ENCODE measurements at places on chromosomes 7 and 10.

- no peak for DNase-seq
Observed at GRCh38 chr10:44516891-44517290, 132.0 kb upstream of the CXCL12 start.

DNA sequence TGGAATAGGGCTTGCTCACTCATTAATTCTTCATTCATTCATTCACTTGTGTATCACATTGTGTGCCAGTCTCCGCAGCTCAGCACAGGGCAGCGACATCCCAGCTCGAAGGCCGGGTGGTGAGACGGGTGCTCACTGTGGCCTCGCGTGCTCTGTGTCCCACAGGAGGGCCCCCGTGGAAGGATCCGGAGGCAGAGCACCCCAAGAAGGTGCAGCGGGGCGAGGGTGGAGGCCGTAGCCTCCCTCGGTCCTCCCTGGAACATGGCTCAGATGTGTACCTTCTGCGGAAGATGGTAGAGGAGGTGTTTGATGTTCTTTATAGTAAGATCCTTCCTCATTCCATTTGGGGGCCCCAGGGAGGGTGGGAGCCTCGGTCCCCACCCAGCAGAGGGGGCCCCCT, 61.6 kb downstream of the GTF2IRD1 start:
- DNase-seq, result no peak

DNA sequence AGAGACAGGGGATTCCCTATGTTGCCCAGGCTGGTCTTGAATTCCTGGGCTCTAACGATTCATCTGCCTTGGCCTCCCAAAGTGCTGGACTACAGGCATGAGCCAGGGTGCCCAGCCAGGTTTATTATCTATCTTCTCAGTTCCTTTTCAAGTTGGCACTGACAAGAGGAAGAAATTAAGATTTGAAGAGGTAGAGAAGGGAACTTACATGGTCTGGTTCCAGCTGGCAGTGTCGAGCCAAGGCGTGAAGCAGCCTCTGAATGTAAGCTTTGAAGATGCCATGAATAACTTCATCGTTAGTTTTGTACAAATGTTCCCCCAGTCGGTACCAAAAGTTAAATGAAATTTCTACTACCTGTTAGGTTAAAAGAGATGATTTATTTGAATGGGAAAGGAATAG, 57.7 kb downstream of the TNPO3 start:
- DNase-seq, result no peak

GRCh38 chr10:30759423-30759822, 129.9 kb upstream of the LYZL2 start:
- DNase-seq, result no peak

DNA sequence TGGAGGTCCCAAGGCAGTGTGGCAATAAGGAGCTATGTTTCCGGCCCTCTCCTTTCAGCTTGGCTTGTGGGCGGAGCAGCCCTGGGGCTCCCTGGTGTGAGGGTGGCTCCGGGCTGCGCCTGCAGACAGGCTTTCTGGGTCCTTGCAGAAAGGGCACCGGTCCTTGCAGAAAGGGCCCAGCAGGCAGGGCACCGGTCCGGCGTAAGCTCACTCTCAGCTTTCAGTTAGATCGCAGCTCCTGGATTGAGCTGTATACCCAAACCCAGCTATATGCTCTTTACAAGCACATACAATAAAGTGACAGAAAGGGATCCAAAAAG, 293.8 kb upstream of the SHH start:
- no peak for DNase-seq

- DNase-seq, result no peak
Observed at GRCh38 chr10:2225609-2226008, 488.3 kb upstream of the ADARB2 start.

- no peak for DNase-seq
Observed at GRCh38 chr7:22142572-22142971, 196.9 kb upstream of the CDCA7L start.

DNA sequence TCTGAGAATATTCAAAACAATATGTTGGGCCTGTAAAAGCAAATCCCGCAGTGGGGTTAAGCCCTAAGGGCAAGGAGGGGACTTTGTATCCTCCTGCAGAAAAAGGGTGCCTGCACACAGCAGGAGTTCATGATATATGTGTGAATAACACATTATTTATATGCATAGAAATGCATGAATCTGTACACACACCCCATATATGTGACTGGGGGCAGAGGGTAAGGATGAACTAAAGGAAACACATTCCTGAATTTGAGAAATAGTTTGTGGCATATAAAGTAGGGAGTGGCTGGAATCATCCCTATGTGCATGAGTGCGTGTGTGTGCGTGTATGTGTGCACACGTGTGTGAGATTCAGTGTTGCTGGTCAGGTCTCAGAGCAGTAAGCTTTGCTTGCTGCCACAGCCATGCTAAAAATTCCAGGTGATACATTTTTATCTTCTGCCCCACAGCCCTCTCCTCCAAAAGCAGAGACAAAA, 18.9 kb downstream of the ENO4 start:
- no peak for DNase-seq

- no peak for DNase-seq
Observed at GRCh38 chr7:155495440-155496248, 37.7 kb downstream of the EN2 start.

DNA sequence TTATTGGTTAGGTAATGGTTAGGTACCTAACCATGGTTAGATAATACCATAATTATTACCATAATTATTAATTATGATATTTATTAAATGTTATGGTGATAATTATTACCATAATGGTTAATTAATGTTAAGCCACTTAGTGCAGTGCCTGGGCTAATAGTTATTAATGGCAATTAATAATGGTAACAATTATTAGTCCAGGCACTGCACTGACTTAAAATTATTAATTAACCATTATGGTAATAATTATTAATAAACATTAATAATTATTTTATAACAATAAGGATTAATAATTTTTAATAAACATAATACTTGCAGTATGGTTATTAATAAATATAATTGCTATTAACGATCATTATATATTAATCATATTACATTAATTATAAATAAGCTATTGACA, 604.0 kb downstream of the CALN1 start:
- no peak for DNase-seq

- no peak for DNase-seq
Observed at GRCh38 chr7:35556515-35557471, 138.1 kb downstream of the HERPUD2 start.

- no peak for DNase-seq
Observed at GRCh38 chr10:77358656-77359055, 279.0 kb downstream of the KCNMA1 start.

GRCh38 chr7:37908221-37908788, 8.3 kb downstream of the SFRP4 start:
- no peak for DNase-seq

- DNase-seq, result no peak
Observed at GRCh38 chr7:151507806-151508205, 11.9 kb downstream of the RHEB start.

GRCh38 chr10:121187391-121187790, 336.2 kb downstream of the WDR11 start:
- no peak for DNase-seq

DNA sequence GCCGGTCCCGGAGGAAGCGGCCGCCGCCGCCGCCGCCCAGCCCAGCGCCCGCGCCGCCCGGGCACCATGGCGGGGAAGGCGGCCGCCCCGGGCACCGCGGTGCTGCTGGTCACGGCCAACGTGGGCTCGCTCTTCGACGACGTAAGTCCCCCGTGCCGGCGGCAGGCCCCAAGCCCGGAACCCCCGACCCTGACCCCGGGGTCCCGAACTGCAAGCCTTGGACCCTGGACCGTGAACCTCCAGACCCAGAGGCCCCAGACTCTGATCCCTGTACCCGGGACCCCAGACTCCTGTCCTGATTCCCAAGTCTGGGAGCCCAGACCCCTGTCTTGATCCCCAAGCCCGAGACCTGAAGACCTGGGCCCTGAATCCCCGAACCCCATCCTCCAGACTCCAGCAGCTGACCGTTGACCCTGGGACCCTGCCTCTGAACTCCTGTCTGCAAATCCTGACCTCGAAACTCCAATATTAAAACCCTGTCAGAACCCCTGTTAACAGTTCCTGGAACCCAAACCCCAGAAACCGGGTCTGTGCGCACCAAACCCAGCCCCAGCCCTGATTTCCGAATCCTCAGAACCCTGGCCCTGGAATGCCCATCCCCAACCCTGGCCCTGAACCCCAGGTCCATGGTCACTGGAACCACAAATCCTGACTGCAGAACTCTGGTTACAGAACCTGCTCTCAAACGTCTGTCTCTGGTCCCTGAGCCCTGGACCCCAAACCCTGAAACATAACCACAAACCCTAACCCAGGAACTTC, 623 bp downstream of the INPP5A start:
- DNase-seq, result no peak

DNA sequence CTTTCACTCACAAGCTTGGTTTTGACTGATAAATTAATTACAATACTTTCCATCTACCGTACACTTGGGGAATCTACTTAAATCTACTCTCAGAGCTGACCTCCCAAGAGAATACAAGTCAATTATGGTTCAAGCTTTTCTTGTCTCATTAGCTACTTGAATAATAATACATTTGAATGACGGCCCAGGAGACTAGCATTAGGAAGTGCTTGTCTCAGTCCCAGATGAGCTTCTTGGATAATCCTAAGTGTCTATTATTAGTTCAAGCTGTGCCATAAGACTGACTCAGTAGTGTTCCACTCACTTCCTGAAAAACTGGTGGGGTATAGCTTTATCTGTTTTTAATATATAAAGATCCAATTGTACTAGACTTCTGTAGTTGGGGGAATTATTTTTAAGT, 100.2 kb downstream of the GNAT3 start:
- no peak for DNase-seq

GRCh38 chr10:112313234-112313633, 30.0 kb downstream of the TECTB start:
- DNase-seq, result no peak

GRCh38 chr7:32075612-32076011, 5.4 kb upstream of the PDE1C start:
- DNase-seq, result no peak

GRCh38 chr10:43844221-43844620, 195.5 kb upstream of the ZNF32 start:
- DNase-seq, result no peak

DNA sequence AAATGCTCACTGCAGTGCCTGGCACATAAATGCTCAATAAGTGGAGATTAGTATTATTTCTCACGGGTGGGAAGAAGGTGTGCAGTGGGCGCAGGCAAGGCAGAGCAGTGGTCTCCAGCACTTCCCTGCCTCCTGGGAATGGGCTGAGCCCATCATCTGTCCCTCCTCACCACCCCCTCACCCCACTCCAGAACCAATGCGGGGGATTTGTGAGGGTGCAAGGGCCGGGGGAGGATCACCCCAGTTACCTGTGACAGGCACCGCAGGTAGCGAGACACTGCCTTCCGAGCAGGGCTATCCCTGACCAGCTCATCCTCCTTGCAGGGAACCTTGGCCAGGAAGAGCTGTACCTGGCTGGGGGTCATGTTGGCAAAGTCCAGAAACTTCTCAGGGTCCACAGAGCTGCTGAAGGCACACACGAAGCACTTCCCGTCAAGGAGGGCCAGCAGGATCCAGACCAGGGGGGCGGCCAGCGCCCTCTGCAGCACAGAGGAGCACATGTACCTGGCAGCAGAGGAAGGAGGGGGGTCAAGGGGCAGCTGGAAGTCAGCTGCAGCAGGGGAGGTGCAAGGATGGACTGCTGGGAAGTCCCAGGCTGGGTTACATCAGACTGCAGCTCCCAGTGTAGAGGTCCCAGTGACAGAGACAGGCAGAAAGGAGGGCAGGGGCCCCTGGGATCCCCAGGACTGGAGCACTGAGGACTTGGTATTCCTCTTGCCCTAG, 2.8 kb downstream of the CALHM3 start:
- no peak for DNase-seq

DNA sequence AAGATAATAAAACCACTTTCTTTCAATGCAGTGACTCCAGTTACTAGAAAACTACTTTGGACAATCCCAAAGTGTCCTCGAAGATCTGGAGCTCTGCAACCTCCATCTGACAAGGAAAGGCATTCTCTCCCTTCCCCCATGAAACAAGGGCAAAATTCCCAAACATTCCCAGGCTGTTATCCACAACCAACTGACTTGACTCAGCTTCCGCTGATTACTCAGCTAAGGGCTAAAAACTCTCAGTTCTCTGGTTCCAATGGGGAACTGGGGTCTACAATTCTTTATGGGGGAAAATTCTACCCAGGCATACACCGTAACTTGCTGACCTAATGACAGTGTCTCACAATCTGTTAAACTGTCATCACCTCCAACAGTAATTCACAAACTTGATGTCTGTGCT, 48.4 kb downstream of the SFMBT2 start:
- DNase-seq, result no peak

DNA sequence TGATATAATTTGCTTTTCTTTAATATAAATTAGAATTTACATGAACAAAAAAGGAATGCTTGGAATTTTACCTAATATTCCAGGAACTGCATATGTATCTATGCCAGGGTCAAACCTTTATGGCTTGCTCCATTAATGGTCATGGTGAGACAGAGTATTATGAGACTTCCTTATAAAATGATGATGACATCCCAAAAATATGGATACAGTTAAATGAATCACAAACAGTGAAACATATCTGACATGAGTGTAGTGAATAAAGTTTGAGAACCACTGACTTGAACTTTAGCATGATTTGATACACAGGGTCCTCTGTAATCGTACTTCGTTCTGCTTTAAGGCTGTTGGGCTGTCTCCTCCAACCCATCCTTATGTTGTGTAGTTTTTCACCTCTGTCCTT, 51.8 kb downstream of the MARCHF5 start:
- DNase-seq, result no peak

DNA sequence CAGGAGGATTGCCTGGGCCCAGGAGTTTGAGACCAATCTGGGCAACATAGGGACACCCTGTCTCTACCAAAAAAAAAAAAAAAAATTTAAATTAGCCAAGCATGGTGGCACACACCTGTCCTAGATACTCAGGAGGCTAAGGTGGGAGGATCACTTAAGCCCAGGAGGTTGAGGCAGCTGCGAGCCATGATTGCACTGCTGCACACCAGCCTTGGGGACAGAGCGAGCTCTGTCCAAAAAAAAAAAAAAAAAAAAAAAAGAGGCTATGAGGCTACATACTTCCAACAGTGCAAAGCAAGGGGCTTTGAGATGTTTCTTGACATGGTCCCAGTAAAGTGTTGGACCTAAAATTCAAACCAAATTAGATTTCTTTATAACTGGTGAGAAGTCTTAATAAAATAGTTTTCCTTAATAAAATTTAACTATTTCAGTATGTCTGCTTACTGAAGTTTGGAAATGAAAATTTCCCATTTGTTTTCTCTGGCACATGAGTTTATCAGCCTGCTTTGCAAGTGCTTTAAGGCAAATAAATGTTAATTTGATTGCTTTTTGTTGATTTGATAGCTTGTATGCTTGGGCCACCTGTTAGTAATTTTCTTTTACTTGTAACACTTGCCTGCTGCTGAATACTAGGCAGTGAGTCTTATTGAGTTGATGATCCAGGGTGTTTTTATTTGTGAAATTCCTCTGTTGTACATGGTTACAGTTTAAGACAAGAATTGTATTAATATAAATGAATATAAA, 16.1 kb downstream of the CALU start:
- DNase-seq, result no peak

GRCh38 chr10:50510517-50511473, 113.0 kb downstream of the SGMS1 start:
- DNase-seq, result no peak

Data from T-helper 1 cell (primary cell).